ENCODE measurements at places on chromosomes 7 and 10.

- no peak for DNase-seq
Measured at GRCh38 chr7:1170741-1171501, 10.9 kb upstream of the ZFAND2A start.

GRCh38 chr10:96345222-96345621 lies 13.6 kb downstream of the OPALIN start:
- no peak for DNase-seq

- DNase-seq: no peak
Measured at GRCh38 chr7:154171422-154171821, 119.2 kb downstream of the DPP6 start.

DNA sequence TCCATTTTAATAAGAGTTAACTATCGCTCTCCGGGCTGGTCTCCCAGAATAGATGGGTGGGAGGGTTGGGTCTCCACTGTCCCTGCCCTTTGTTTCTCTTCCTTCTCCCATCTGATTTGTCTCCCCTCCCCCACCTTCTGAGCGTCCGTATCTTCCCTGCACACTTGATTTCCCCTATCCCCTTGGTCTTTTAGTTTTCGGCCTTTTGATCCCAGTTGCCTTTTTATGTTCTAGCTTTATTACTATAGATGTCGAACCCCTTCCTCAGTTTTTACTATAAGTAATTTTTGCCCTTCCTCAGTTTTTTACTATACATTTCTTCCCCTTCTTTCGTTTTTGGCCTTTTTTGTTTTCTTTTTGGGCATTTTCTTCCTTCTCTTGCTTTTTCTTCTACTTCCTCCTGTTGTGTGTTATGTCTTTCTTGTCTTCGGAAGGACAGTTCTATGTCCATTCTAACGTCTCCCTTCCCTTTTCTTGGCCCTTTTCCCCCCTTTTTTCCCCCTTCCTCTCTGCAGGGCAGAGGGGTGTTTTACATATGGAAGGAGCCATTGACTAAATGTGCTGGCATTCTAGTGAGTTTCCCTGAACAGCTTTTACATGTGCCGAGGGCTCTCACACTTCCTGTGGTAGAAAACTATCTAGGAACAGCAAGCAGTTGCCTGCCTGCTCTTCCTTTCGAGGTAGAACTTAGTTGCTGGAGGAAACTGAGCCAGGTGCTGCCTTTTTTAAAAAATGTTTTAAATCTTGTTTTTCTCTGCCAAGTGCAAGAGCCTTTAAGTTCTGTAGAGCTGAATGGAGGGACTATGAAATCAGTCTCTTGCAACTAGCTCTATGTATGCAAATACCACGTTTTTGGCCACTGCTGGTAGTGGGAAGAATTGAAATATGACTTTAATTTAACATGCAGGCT lies 2.8 kb downstream of the TET1 start:
- DNase-seq: no peak

- DNase-seq: no peak
Measured at GRCh38 chr7:102188746-102189145, 97.9 kb upstream of the SH2B2 start.

- no peak for DNase-seq
Measured at GRCh38 chr10:125482108-125482507, 200.9 kb downstream of the TEX36 start.

- no peak for DNase-seq
Measured at GRCh38 chr7:157150882-157151281, 12.2 kb downstream of the UBE3C start.
